ENCODE measurements at places on chromosomes 7 and 10.

DNA sequence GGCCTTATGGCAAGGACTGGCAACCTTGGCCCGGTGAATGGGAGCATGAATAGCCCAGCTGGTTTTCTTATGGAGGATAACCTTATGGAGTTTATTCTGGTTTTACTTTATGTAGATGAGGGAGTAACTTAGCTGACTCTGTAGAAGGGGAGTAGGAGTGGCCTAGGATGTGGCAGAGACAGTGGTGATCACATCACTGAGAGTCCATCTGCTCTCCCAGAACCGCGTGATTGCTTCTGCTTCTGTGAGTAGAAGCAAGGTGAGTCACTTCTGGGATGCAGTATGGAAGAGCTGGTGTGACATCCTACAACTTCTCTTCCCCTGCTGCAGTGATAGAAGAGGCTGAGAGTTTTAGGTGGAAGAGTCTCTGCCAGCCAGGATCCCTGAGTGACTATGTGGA is 129.2 kb downstream of the RPS24 start:
- DNase-seq: peak; percentile 40

DNA sequence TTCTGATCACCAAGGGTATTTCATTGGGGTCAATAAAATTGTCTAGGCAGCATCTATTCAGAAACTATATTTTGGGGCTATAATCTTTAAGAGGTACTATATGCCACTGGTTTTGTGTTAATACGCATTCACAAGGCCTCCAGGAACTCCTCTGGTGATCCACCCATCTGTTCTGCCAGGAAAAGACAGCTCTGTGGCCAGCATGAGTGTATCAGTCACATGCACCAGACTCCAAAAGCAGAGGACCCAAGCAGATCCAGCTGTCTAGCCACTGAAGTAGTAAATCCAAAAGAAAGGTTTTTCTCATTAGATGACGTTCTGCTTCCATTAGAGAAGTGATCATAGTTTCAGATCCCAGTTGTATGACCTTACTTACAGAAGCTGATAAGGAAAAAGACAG is 199.6 kb upstream of the CELF2 start:
- peak; percentile 95 for DNase-seq

DNA sequence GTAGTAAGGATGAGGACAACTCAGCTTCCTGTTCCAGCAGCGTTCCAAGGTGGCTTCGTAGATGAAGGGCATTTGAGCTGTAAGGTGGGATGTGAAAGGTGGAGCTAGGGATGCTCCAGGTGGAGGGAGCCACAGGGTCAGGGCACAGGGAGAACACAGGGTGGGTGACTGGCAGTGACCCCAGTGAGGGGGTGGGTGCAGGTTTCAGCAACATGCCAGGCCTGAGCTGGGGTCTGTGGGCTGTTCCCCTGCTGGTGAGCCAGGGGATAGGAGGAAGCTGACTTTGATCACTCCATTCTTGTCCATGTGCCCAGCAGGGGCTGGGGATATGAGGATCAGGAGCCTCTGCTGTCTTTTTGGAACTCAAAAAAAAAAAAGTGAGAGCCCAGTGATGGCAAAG is 33.2 kb downstream of the CDH23 start:
- no peak for DNase-seq

- DNase-seq: peak; percentile 26
Observed at GRCh38 chr7:139471740-139472353, 11.6 kb downstream of the KLRG2 start.

- no peak for DNase-seq
Observed at GRCh38 chr10:49167425-49168170, 20.6 kb downstream of the TMEM273 start.

All from fibroblast of mammary gland (primary cell).